Ascending aorta (tissue), 2 donors: ENCODE measurements at places on chromosomes 1 and 21. TPM values are rescaled to one million over a fixed set of nuclear protein-coding genes. Genes with fewer than 3 reads are reported as not detected.
A peak's percentile ranks its signal among the peaks of the same experiment; 100 is the strongest.

Gene SV2A
- total RNA-seq = 5.9 TPM

Gene GIPC2
- 0.64 TPM for total RNA-seq

Gene EPHA10
- total RNA-seq = 0.11 TPM

Gene CHIT1
- total RNA-seq = not detected

Gene SPRR1A
- total RNA-seq = not detected

Gene TMEM59
- total RNA-seq = 97.5 TPM

DNA sequence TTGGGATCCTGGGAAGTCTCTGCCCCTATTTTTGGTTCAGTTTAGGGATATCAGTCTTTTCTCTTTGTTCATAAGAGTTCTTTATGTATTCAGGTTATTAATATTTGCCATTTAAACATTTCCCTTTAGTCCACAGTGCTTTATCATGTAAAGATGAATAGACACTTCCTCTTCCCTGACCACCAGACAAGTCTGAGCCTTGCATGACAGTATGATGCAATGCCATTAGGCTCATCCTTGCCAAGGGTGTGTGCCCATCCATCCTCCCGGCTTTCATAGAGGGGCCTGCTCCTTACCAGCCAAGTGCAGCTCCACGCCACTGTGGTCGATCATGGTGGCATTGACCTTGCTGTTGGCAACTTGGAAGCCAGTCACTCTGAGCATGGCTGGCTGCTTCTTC, 52.1 kb downstream of the ZSCAN20 start:
- no peak for DNase-seq

DNA sequence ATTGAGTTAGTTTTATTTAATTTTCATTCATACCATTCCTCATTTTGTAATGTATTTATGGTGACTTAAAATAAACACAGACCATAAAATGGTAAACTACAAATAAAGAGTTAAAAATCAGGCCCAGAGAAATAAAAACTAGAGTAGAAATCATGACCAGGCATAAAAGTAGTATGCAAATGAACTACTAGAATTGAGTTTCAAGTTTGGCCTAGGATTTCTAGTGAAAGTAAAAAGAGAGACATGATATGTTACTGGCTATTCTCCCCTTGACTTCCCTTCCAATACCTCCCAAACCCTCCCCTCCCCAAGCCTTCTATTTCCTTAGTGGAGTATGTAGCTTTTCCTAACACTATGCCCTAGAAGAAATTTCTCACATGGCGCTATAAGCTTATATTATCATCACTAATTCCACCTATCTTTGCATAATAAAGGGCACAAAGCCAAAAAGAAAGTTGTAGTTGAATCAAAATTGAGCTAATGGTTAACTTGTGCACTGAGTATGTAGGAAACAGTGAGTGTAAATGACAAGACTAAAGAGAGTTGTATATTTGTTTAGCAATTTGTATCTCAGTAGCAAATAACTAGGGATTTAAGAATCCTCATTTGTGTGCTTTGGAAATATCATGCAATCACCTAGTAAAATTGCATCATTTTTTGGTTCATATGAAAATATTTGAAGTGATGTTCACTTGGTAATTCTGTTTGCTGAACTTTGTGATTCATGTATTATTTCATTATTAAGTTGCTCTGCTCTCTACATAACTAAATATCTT, 29.7 kb upstream of the CDC14A start:
- no peak for DNase-seq

GRCh38 chr1:216178281-216178680, 245.0 kb downstream of the USH2A start:
- no peak for DNase-seq

GRCh38 chr1:109592916-109593315, 26.5 kb downstream of the GNAT2 start:
- no peak for DNase-seq

DNA sequence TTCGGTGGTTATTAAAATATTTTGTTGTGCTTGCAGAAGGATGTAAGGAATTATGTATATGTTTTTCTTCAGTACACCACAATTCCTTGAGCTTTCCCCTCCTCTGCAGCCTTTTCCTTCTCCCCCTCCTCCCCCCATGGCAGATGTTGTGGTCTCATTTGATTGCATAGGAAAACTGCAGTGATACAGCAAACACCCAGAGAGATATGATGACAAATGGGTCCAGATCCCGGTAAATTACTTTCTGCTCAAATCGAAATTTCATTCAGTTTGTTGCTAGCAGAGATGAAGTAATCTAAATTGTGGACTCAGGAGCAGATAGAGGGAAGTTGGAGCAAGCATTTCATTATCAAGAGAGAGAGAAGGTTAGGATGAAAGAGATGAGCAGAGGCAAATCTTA, 9.9 kb downstream of the LMO4 start:
- DNase-seq = no peak

- no peak for DNase-seq
These were observed 393.5 kb upstream of the ADGRL2 start for GRCh38 chr1:81407000-81407821.

GRCh38 chr1:94858276-94858675, 38.1 kb downstream of the SLC44A3 start:
- DNase-seq = no peak

DNA sequence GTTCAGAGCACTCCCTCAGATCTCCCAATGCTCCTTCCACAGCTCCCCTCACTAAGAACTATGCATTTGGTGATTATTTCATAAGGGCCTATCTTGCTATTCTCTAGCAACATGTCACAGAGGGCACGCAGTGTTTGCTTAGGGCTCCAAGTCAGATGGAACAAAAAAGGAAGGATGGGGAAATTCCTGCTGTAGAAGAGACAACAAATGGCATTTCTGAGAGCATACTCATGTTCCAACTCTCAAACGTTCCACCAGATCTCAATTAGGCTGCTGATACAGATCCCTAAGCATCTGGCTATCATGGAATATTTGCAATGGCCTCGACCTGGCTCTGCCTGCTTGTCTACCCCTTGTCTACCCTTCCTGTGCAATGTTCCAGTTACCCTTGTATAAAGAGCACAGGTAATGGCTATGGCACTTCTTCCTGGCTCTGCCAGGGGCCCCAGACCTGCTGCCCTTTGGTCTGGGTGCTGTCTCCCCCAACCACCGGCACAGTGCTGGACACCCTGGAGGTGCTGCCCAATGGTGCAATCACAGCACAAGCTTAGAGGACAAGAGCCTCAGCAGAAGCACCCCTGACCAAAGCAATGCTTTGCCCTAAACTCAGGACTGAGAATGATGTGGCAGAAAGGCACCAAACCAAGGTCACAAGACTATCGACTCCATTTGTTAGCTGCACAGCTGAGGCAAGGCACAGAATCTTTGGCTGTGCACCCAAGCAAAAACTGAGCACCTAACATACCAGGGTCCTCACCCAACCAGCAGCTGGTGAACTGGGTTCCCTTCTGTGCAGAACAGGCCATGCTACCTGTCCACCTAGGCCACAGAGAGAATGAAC, 3.6 kb downstream of the PARP1 start:
- no peak for DNase-seq

DNA sequence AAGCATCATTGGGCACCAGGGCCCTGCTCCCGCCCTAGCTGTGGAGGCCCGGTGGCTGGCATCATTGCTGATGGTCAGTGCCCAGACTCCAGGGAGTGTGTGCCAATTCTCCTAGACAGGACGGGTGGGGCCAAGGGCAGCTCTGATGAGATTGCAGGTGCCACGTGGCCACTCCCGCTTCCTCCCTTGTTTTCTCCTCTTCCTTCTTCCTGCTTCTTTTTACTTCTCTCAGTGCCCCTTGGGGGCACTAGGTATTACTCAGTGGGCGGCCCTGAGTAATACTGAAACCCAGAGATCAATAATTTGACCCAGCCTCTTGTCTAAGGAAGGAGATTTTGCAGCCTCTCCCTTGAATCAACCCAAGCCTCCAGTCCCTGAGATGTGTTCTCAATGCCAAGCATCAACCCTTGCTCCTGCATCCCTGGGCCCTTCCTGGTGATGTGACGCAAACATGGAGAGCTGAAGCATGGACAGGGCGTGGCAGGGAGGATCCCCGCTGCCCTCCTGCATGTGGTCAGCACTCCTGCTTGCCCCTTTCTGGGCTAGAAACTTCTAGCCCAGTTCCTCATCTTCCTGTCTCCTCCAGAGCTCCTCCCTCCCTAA, 32.4 kb downstream of the CDK18 start:
- peak; percentile 65 for DNase-seq

- no peak for DNase-seq
These were observed 8.1 kb upstream of the NTNG1 start for GRCh38 chr1:107132780-107133179.

- no peak for DNase-seq
These were observed 57.0 kb downstream of the SASS6 start for GRCh38 chr1:100075773-100076172.

DNA sequence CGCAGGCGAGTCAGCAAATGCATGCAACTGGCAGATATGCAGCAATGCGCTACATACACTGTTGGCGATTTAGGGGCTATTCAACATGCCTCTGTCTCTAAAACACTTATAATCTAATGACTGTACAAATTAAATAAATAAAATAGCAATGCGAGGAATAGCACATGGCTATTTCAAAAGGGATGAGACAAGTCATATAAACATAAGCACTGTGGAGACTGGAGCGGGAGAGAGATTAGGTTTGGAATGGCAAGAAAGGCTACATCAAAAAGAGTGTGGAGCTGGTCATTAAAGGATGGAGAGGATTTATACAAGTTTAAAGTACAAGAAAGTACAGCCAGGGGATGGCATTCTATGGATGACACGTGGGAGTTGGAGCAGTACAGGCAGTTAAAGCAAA, 523.5 kb upstream of the CAMK1G start:
- DNase-seq = no peak

GRCh38 chr1:19922015-19922688, 1.3 kb downstream of the PLA2G2E start:
- no peak for DNase-seq

DNA sequence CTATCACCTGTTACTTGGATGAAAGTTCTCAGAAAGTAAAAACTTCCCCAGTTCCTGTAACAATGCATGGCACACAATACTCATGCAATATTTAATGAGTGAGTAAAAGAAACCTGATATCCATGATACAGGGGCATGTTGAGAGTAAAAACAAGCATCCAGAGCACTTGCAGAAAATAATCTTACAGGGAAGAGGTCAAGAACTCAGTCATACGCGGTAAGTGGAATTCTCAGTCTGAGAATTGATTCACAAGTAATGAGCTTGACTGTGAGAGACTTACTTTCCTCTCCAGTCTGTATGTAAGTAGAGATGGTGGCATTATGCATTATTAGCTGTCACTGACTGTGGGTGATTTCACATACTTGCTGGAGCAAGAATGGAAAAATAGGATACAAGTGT, 976.9 kb downstream of the BRINP3 start:
- DNase-seq = no peak
